ENCODE measurements at places on chromosomes 5 and 9.

DNA sequence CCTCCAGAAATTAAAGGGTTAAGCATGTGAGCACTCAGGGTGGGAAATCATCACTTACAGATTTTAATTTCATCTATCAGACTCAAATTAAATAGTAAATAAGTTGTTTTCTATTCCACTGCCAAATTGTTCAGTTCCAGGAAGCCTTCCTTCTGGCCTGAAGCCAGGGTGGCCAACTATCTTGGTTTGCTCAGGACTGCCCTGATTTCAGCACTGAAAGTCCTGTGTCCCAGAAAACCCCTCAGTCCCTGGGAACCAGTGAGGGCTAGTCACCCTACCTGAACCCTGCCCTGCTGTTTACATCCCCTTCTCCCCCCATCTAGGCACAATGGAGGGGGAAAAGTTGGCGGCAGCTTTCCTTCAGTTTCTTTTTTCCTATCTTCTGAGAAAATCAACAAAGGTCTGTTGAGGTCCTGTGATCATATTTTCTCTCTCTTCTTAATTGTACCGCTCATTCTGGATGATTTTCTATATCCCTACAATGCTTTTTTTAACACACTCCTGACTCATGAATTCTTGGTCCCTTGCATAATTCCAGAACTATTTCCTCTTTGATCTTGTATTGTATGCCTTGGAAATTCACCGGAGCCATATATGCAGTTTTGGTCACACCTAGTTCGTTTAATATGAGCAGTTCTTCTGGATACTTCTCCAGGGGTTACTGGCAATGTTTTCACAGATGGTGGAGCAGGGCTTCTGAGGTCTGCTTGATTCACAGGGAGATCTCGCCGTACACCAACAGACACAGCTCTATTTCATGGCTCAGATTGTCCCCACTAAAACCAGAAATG, 103.8 kb downstream of the MAP1B start:
- DNase-seq, result no peak

GRCh38 chr5:171673328-171673727, 112.3 kb upstream of the SMIM23 start:
- DNase-seq, result no peak

GRCh38 chr9:75754080-75754479, 136.4 kb upstream of the PCSK5 start:
- DNase-seq, result no peak

GRCh38 chr9:113581865-113582697, 118.6 kb downstream of the RGS3 start:
- DNase-seq, result no peak

DNA sequence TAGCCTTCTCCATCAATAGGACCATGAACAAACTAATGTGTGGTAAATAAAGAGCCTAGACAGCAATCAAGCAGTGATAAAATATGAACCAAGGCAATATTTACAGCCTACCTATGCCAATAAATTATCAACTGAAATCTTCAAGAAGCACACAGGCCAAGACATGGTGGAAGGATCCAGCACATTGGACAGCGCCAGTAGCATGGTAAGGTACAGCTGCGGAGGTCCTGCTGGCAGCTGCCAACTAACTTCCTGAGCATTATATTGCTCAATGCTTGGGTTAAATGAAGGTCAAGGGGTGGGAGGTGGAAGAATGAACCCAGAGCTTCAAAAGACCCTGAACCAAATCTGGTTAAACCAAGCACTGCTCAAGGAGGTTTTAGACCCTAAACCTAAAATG, 16.5 kb upstream of the SPDL1 start:
- DNase-seq, result no peak

DNA sequence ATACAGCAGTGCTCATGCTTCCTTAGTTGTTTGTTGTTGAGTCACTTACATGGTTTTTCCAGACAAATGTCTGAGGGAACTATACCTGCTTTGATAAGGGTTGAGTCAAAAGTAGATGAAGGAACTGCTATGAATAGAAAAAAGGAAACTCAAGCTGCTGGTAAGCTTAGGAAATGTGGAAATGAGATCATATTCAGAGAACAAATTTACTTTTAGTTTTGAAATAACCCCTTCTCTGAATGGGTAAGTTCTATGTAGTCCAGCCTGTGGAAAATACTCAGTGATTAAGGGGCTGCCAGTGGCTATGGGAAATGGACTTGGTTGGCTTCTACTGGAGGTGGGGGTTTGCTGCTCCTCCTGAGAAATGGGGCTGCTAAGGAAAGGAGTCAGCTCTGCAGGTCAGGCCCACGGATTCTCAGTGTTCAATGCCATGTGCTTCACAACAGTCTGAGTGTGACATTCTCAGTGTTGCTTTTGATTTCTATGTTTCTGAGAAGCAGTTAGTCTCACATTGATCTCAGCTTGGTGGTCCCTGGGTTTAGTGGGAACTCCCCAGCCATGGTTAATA, 47.7 kb upstream of the GLRX start:
- no peak for DNase-seq

DNA sequence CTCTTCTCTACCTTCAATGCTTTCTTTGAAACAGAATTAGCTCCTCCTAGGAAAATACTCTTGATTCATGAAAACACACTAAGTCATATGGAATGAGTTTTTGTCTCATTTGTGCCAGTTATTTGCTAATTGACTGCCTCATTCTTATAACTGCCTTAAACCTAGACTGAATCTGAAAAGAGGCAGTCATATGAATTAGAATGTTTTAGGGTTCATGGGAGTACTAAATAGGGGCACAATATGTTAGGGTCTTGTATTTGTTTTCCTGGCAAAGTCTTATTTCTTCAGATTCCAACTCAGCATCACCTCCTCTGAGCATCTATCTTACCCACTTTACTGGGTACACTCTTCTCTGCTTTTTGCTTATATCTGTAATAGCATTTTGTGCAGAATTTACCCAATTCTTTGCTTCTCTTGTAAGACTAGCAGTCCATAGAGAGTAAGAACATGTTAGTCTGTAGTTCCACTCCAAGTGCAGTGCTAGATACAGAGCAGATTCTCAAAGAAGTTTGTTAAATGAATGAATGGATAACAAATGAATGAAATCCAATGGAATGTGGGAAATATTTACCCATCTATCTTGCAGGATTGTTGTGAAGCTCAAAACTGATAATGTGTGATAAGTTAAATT, 43.9 kb upstream of the ALDH1A1 start:
- no peak for DNase-seq

DNA sequence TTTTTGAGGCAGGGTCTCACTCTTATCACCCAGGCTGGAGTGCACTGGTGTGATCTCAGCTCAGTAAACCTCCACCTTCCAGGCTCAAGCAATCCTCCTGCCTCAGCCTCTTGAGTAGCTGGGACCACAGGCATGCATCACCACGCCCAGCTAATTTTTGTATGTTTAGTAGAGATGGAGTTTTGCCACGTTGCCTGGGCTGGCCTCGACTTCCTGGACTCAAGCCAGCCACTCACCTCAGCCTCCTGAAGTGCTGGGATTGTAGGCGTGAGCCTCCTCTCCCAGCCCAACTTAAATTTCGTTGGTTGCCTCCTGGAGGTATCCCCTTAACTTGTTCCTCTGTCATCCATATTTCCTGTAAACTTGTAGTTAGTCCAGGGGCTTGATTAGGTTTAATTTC, 47.2 kb downstream of the RAB24 start:
- no peak for DNase-seq

DNA sequence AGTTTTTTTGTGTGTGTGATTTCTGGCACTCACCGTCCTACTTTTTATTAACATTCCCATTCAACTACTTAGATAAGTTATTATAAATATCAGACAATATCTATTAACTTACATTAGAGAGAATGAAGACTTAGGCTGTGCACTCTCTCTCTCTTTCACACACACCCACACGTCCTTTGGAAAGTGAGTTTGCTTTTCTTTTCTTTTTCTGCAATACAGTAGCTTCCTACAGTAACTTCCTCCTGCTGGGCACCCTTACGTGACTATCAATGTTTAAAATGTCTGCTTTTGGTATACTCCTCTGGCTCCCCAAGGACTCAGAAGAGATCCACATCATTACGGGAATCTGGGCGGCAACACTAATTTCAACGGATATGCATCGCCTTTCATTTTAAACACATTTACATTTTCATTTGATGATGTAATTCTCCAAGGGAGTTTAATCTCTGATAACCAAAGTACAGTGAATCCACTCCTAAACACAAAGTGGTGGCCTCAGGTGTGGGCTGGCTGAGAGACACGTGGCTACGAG, 179.5 kb downstream of the MAPKAP1 start:
- DNase-seq, result no peak

- no peak for DNase-seq
Measured at GRCh38 chr9:128081056-128081455, 13.0 kb downstream of the SLC25A25 start.

- no peak for DNase-seq
Measured at GRCh38 chr9:73611032-73611431, 459.4 kb downstream of the ANXA1 start.

DNA sequence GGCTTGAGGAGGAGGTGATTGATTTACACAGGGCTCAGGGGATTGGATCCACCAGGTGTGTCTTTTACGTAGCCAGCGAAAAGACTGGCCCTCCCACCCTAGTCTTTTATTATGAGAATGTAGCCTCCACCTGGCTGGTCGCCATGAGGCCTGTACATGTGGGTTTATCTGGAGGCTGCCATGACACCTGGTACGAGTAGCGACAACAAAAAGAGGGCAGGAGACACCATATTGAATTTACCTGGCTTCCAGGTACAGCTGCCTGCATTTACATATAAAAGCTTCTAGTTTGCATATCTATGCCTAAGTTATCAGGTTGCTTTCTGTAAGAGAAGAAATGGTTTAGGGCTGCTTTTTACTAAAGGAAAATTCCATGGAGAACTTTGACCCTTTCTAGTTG, 1173.7 kb upstream of the SEMA6A start:
- no peak for DNase-seq

GRCh38 chr5:109083937-109084336, 325.8 kb downstream of the PJA2 start:
- no peak for DNase-seq

DNA sequence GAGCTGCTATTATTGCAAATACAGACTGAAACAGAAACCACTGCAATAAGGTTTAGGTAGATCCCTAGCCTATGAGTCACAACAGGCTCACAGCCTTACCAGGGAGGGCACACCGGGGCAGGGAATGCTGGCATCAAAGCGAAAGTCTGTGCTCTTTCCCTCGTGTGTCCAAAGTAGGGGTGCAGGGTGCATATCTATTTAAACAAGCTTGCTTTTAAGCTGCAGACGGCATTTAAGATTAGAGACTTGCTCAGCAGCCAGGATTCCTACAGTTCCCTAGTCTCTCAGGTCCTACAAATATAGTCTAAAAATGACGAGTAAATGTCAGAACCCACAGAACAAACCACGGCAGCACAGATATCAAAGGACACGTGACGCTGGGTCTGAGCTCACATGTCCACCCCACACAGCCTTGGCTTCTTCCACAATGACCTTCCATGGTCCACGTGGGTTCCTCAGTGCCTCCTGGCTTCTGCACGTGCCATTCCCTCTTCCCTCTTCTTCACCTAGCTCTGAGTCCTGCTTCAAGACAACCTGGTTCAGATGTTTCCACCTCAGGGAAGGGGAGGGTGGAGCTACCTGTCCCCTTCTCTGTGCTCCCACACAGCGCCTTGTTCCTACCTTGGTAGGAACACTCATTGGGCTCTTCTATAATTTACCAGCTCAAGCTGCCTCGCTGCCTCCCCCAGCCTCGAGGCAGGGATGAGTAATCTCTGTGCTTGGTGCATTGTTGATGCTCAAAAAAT, 193.2 kb downstream of the MAPKAP1 start:
- no peak for DNase-seq

DNA sequence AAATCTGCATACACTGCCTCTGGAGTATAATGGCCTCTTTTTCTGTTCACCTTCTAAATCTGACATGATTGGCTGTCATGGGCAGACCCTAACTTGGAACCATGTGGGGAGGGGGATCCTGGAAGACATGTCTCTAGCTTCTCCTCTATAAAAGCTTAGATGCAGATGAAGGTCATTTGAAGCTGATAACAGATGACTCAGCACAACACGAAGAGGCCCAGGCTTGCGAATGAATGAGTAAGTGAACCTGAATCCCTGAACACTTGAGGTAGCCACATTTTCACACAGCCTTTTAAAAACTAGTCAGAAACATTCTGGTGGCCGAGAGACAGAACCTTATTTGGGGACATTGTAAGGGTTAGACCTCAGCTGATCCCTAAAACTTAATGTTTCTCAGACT, 282.6 kb downstream of the ELAVL2 start:
- no peak for DNase-seq

DNA sequence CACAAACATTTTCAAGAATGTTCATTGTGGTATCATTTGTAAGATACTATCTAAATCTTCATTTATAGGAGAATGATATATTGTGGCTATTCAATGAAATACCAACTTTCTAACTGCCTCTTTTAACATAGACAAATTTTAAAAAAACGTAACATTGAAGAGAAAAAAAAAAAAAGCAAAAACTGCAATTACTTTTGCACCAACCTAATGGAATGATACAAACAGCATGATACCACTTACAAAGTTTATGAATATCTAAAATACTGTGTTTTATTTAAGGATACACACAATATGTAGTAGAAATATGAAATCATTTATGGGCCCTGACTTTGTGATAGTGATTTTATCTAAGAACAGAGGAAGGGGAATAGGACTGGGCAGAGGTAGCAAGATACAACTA, 24.1 kb downstream of the PSMD5 start:
- no peak for DNase-seq

DNA sequence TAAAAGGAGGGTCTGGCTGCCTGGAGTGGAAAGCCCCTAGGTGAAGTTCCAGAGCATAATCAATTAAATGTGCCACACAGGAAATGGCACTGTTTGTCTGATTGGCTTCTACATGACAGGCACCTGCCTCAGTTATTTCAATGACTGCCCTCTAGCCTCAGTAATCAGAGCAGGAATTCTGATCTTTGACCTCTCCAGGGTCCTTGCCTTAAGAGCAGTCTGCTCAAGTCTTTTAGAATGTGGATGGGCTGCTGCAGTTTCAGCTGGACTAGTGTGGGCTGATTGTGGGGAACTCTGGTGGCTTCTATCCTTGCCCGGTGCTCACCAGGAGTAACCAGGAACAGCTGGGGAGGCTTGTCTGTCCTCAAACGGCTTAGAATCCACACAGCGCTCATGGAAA, 98.9 kb downstream of the LIX1 start:
- no peak for DNase-seq

DNA sequence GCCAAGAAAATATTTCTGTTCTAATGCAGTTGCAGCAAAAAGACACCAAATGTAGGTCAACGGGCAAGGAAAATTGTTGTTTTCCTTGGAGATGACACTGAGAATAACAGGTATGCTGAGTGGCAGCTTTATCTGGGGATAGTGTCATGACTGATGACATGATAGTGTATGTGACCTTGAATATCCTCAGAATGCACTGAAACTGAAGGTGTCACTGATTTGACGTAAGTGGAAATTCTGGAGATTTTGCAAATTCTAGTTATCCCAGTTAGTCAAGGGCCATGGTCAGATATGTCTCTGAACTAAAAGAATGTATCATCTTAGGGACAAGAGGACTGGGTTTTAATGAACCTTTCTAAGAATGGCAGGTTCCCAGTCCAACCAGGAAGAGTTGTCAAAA, 138.0 kb upstream of the C9orf72 start:
- no peak for DNase-seq

Data from type B pancreatic cell (in vitro differentiated cells).